AG09319 (cell line): ENCODE measurements at places on chromosomes 3 and 15.

GRCh38 chr15:73924171-73924921, 1.9 kb upstream of the LOXL1 start:
- DNase-seq = no peak

GRCh38 chr3:195394700-195395099, 48.1 kb downstream of the ACAP2 start:
- no peak for DNase-seq

- no peak for DNase-seq
Measured at GRCh38 chr3:138289260-138289659, 40.4 kb downstream of the NME9 start.

DNA sequence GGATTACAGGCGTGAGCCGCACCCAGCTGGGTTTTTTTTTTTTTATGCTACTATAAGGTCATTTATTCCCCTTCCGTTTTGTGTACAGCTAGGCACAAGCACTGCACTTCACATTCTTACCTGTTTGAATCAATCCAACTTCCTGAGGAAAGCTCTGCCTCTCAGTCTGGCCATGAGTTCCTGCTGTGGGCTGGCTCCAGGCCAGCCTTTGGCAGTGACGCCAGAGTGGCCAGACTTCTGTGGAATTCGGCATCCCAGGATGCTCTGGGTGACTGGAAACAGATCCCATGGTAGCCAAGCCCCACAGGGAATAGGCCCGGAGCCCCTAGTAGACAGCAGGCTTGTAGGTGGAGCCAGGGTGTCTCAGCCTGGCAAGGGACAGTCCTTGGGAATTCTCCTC, 21.5 kb upstream of the TIMP4 start:
- no peak for DNase-seq

- no peak for DNase-seq
Measured at GRCh38 chr3:155248531-155249187, 44.8 kb downstream of the STRIT1 start.

GRCh38 chr15:84969257-84969656, 12.4 kb upstream of the PDE8A start:
- no peak for DNase-seq

- DNase-seq = no peak
Measured at GRCh38 chr3:40869013-40869412, 330.3 kb upstream of the CTNNB1 start.

DNA sequence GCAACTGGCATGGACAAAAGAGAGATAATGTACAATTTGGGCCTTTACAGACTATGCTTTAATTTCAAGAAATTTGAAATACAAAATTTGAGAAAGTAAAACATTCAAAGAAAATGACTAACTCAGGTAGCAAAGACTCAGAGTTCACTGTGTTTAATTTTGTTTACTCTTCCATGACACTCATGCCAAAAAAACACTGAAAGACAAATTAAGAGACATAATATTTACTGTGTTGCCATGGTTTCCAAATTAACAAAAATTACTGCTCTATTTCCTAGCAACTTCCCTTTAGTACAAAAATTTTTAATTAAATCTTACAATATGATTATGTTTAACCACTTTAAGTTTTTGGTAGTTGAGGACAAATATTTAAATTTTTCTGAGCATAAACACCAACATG, 29.6 kb downstream of the LRRFIP2 start:
- DNase-seq = no peak

GRCh38 chr15:23035964-23036566, 3.3 kb downstream of the TUBGCP5 start:
- no peak for DNase-seq

- DNase-seq = no peak
Measured at GRCh38 chr15:27989838-27990237, 109.3 kb downstream of the OCA2 start.

- DNase-seq = no peak
Measured at GRCh38 chr3:2985479-2985878, 124.7 kb downstream of the IL5RA start.

- DNase-seq = no peak
Measured at GRCh38 chr3:43863966-43864933, 173.5 kb downstream of the ABHD5 start.

- DNase-seq = no peak
Measured at GRCh38 chr3:16528106-16528505, 14.6 kb upstream of the RFTN1 start.

- no peak for DNase-seq
Measured at GRCh38 chr3:136903899-136904298, 41.9 kb downstream of the NCK1 start.

- DNase-seq = peak; percentile 32
Measured at GRCh38 chr15:95799286-95800200, 531.0 kb upstream of the NR2F2 start.

- no peak for DNase-seq
Measured at GRCh38 chr15:48507416-48508065, 138.0 kb downstream of the FBN1 start.

DNA sequence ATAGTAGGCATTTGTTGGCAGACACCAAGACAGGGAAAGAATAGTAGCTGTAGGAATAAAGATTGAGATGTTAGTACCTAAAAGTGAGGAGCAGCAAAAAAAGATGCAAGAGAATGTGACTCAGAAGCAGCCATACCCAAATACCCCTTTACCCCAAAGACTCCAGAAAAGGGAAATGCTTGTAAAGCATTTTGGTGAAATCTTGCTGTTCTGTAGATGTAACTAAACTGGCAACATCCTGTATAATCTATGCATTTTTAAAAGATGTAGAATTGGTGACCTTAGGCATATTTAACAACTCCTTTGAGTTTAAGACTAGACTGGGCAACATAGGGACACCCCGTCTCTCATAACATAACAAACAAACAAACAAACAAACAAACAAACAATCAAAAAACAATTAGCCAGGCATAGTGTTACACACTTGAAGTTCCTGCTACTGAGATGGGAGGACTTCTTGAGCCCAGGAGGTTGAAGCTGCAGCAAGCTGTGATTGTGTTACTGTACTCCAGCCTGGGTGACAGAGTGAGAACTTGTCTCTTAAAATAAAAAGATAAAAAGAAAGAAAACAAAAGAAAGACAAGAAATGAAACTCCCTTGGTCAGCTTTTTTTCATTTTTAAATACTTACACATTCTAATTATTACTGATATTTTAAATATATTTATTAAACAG, 361.5 kb upstream of the KCNH8 start:
- DNase-seq = no peak

GRCh38 chr3:125316246-125316645, 58.9 kb downstream of the ZNF148 start:
- DNase-seq = no peak

DNA sequence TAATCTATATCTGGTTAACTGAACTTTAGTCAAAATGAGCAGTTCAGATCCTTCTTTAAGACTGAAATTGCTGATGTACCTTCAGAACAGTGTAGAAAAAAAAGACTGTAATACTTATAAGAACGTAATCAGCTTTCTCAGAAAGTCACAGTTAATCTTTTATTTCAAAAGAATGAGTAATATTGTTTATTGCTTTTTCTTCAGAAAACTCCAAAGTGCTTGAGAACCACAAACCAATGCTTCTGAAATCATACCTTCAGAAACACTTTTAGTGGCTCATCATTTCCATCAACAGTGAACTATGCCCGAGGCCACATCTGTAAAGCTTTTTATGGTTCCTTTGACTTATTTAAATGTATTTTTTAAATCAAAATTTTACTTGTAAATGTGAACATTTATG, 33.3 kb upstream of the CLASP2 start:
- no peak for DNase-seq

- no peak for DNase-seq
Measured at GRCh38 chr3:42819351-42819965, 10.2 kb downstream of the ACKR2 start.

- peak; percentile 82 for DNase-seq
Measured at GRCh38 chr15:66504563-66505429, at the start of the genes RPL4 and ZWILCH. Gene RPL4 (minus strand): TSS chr15:66504855. CDS start chr15:66504790, 65 bp downstream. Gene ZWILCH (plus strand): TSS chr15:66505326. CDS start chr15:66505339, 13 bp downstream.

DNA sequence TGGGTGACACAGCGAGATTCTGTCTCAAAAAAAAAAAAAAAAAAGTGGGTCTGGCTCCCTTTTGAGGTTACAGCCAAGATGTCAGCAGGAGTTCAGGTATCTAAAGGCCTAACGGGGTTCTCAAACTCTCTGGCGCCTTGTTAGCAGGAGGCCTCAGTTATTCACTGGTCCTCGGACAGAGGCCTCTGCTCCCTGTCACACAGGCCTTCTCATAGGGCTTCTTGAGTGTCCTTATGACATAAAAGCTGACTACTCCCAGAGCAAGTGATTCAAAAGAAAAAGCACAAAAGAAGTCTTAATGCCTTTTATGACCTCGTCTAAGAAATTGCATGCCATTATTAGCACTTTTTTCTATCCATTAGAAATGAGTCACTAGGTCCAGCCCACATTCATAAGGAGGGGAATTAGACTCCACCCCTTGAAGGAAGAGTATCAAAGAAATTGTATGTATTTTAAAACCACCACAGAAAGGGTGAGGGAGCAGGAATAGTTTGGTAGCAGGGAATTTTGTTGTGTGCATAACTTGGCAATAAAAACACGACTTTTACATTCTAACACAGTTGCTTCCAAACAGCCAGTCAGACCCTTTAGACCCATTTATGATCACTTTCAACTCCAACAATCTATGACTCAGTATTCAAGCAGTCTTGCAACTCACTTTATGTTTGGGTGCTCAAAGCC, 90.3 kb downstream of the MEX3B start:
- DNase-seq = no peak

DNA sequence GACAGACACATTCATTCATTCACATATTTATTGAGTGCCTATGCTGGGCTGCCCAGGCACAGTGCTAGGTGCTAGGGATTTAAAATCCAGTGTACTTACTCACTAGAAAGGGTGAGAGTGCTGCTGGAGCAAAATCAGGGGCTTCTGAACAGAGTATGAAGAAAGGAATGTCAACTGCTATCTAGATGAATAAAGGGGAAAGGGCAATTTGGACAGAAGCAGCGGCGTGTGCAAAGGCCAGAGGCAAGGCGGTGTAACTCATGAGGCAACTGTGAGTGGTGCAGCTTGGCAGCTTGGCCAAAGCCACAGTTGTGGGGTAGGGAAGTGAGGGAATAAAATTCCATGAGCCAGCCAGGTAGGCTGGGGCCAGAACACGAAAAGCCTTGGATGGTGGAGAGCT, 76.7 kb downstream of the RAD18 start:
- DNase-seq = no peak

GRCh38 chr3:188707381-188708288, 464.1 kb upstream of the TPRG1 start:
- no peak for DNase-seq

GRCh38 chr15:70504299-70504951, 258.9 kb downstream of the UACA start:
- no peak for DNase-seq

GRCh38 chr3:50530001-50530970, 26.9 kb upstream of the CACNA2D2 start:
- DNase-seq = no peak

- DNase-seq = no peak
Measured at GRCh38 chr3:81465510-81466200, 295.8 kb downstream of the GBE1 start.

DNA sequence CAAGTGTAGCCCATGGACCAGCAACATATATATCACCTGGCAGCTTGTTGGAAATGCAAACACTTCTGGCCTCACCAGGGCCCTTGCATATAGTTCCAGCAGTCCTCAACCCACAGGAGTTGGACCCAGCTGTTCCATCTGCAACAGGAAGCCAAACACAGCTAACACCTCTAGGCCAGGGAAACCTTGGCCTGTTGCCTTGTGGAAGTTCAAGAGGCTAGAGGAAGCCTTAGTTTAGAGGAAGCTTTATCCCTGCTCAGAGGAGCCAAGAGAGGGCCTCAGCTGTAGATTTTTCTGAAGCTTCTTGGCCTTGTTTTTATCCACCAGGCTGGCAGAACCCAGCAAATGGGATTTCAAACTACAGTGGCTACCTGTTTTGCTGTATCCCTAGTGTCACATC, 11.4 kb downstream of the FHIT start:
- no peak for DNase-seq

- no peak for DNase-seq
Measured at GRCh38 chr3:143472731-143473523, 353.4 kb downstream of the CHST2 start.

DNA sequence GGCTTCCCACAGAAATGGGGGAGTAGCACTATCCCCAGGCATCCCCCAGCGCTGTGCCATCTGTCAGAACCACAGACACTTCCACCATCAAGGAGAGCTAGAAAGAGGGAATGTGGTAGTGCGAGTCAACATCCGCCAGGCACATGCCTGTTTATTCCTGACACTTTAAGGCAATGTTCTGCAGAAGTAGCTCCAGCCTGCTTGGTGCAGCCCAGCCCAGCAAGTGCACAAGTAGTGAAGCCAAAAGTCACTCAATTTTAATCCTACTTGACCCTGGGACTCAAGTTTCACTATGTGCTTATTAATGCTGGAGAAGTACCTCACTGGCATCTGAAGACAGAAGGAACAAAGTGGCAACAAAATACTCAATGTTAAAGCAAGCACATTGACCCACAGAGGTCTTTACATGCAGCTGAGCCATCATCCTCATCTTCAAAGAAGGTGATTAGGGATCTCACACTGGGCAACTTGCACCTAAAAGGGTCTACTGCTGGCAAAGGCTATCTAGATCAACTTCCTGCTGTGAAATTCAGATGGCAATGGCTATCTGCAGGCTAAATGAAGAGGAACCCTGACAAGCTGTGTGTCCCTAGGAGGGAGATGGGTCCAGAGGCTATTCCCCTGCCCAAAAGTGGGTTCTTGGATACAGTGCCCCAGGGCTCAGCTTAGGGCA, 61.4 kb upstream of the CLDN18 start:
- no peak for DNase-seq

- DNase-seq = no peak
Measured at GRCh38 chr15:101486696-101487459, 2.6 kb downstream of the PCSK6 start.

GRCh38 chr15:101446518-101447167, 42.9 kb downstream of the PCSK6 start:
- no peak for DNase-seq

GRCh38 chr3:195260280-195260905, 10.6 kb downstream of the XXYLT1 start:
- no peak for DNase-seq

GRCh38 chr3:57068437-57069089, 8.1 kb downstream of the SPATA12 start:
- peak; percentile 60 for DNase-seq

DNA sequence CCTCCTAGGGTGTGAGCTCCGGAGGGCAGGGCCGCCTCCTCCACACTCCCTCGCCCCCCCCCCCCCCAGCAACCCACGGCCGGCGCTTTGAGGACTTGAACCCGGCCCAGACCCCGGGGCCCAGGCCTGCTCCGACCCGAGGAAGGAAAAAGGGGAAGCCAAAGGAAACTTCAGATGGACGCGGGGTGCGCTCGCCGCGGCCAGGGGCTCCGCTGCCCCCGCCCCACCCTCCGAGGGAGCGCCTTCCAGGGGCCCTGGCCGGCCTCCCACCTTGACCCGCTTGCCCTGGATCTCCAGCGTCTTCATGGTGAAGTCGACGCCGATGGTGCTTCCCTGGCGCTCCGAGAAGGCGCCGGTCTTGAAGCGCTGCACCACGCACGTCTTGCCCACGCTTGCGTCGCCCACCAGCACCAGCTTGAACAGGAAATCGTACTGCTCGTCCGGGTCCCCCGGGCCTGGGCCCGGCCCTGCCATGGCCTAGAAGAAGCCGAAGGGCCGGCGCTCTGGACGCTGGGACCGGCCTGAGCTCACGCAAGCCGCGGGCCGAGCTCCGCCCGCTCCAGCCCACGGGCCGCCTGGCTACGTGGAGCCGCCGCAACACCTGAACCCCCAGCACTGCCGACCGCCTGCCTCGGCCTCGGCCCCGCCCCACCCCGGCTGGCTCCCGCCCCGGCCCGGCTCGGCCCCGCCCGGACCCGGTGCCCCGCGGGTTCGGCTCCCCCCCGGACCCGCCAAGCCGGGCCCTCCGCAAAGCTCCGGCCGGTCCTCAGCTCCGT, 400 bp downstream of the RAB43 start:
- peak; percentile 3 for DNase-seq

- DNase-seq = no peak
Measured at GRCh38 chr15:89649716-89650115, 5.6 kb downstream of the KIF7 start.
